ENCODE measurements at places on chromosomes 2 and 18.

DNA sequence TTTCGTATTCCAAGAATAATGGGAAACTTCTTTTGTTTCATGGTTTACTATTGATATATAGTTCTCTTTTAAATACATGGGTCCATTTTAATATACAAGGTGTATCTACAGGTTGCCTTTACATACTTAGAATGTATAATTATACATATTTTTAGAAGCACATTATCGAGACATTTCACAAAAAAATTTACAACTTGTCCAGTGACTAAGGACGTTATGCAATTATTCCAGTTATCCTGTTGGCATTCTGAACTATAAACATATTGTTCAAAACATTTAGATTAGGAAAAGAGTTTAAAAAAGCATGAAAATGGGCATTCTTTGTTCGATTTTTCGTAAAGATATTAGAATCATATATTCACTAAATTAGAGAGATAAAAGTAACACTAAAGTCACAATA lies 344.6 kb upstream of the TMEFF2 start:
- no peak for DNase-seq

GRCh38 chr2:99940963-99941362 lies 201.4 kb downstream of the AFF3 start:
- no peak for DNase-seq

DNA sequence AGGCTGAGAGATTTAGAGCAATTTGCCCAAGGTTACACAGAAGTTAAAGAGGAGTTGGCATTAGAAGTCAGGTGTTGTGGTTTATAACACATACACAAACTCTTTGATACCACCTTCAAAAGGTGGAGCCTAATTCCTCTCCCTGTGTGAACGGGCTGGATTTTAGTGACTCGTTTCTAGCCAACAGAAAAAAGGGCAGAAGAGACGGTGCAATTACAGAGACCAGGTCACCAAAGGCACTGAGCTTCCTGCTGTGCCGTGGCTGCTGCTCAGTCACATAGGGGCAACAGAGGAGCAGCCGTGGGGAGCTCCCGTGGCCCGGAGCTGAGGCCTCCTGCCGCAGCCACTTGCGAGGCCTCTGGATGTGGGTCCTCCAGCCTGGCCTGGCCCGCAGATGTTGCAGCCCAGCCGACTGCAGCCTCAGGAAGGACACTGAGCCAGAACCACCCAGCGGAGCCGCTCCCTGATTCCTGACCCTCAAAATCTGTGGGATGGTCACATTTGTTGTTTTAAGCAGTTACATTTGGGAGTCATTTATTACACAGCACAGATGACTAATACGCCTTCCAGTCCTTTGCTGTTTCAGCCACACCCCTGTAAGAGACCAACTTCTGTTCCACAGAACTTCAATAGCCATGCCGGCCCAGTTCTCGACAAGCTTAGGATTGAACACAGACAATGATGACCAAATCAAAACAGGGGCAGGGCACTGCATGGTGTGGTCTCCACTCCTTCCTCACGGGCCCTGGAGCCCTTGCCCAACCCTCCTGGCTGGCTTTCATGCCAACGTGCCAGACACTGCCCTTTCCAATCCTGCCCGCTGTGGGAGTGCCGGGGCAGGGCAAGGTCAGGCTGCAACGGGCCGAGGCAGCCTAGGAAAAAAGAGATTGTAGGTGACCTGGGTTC lies 17.1 kb downstream of the EDAR start:
- DNase-seq = no peak

- no peak for DNase-seq
Measured at GRCh38 chr2:65264821-65265670, 37.4 kb downstream of the ACTR2 start.

DNA sequence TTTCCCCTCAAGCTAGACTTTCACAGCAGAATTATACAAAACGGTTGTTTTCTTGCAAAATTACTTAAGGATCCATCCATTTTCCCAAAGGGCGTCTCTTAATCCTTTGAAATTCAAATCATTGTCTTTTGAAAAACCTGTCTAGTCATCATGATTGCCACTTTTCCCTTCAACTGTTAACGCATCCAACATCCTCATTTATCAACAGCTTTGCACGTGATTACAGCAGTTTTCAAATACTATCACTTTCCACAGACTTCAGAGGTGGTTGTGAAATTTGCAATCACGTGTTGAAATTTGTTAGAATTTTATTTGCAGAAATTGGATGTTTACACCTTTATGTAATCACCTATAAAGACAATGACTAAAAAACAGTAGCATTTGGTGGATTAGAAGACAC lies 304.4 kb upstream of the SLC39A10 start:
- no peak for DNase-seq

GRCh38 chr2:122451040-122451439 lies 695.6 kb downstream of the TSN start:
- no peak for DNase-seq

- no peak for DNase-seq
Measured at GRCh38 chr2:152304836-152305235, 30.1 kb upstream of the FMNL2 start.

Measured in tibial artery (tissue), 4 donors.